ENCODE measurements at places on chromosomes 13 and 19. TPM values are rescaled to one million over a fixed set of nuclear protein-coding genes. Genes with fewer than 3 reads are reported as not detected.

APOC4 gene
- not detected for total RNA-seq

TMEM205 gene
- total RNA-seq = 145 TPM

FAM124A gene
- total RNA-seq = 14.1 TPM

SIGLEC5 gene
- 1.0 TPM for total RNA-seq

GPR183 gene
- 11.2 TPM for total RNA-seq

ZNF333 gene
- 35.3 TPM for total RNA-seq

ZSCAN4 gene
- not detected for total RNA-seq

ZNF844 gene
- total RNA-seq = 12.6 TPM

SLC10A2 gene
- total RNA-seq = not detected

EPS8L1 gene
- total RNA-seq = 1.2 TPM

LILRA6 gene
- 1.2 TPM for total RNA-seq

ELAVL3 gene
- not detected for total RNA-seq

- no peak for DNase-seq
These were observed 1423.8 kb upstream of the MIR17HG start for GRCh38 chr13:89923736-89924135.

- no peak for DNase-seq
These were observed 330.2 kb downstream of the KLF12 start for GRCh38 chr13:73803997-73804396.

- no peak for DNase-seq
These were observed 3.1 kb downstream of the NCAN start for GRCh38 chr19:19214892-19215291.

- no peak for DNase-seq
These were observed 39.1 kb downstream of the TEX26 start for GRCh38 chr13:30971575-30971974.

DNA sequence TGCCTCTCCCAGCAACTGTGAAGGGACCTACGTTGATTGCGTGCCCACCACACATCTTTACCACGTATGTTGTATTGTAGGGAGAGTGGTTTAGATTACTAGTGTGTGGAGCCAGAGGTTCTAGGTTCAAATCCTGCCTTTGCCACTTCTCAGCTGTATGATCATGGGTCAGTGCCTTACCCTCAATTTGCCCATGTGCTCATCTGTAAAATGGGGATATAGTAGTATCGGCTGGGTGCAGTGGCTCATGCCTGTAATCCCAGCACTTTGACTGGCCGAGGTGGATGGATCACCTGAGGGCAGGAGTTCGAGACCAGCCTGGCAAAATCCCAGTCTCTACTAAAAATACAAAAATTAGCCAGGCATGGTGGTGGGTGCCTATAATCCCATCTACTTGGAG is 578 bp upstream of the LGALS4 start:
- no peak for DNase-seq

DNA sequence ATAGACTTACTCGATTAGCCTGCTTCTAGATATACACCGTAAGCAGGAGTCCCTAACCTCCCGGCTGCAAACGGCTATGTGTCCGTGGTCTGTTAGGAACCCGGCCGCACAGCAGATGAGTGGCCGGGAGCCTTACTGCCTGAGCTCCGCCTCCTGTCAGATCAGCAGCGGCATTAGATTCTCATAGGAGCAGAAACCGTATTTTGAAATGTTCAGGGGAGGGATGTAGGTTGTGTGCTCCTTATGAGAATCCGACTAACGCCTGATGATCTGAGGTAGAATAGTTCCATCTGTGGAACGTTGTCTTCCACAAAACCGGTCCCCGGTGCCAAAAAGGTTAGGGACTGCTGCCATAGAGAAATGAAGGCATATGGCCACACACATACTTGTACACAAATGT is 1491.9 kb downstream of the SLITRK5 start:
- DNase-seq = no peak

GRCh38 chr13:35832551-35832950 is 298.6 kb downstream of the DCLK1 start:
- DNase-seq = no peak

DNA sequence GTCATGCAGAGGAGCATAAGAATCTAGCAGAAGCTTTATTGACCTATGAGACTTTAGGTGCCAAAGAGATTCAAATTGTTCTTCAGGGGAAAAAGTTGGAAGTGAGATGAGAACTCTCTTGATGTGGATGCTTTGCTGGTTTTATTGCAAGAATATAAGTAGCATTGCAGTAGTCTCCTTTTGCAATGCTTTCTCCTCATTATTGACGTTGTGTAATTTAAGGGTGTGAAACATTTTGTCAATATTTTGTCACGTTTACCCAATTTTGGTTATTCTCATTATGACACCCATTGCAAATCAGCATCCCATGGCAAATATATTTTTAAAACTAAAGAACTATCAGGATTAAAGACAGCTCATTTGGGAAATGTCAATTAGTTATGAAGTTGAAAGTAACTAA is 11.9 kb upstream of the LILRB5 start:
- DNase-seq = no peak

DNA sequence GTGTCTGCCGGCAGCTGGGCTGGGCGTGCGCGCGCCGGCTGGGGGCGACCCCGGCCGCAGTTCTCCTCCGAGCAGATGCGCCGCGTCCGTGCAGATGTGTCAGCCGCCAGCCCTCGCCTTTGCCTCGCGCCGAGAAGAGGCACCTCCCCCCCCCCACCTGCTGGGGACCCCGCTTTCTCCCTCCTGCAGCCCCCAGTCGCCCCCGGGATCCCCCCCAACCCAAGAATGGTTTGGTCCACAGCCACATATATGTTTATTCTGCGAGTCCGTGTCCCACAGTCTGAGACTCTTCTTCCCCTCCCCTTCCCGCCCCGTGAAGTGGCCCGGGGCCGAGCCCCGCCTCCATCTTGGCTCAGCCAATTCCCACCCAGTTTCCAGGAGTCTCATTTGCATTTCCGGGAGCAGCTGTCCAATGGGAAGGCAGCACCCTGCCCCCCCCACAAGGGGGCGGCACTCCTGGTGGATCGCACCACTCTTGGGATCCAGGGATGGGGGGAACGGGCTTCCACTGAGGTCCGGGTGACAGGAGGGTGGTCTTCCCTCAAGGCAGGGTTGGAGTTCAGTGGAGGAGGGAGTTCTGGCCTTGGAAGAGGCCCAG is 8.6 kb downstream of the ISOC2 start:
- peak; percentile 43 for DNase-seq

DNA sequence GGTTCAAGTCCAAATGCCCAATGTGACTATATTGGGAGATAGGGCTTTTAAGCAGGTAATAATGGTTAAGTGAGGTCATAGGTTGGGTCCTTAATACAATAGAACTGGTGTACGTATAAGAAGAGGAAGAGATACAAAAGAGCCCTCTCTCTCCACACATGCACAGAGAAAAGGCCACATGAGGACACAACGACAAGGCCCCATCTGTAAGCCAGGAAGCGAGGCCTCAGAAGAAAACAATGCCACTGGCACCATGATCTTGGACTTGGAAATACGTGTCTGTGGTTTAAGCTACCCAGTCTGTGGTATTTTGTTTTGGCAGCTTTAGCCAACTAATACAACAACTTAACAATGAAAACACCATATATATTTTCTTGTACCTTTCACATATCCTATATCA is 23.4 kb upstream of the RFC3 start:
- no peak for DNase-seq

DNA sequence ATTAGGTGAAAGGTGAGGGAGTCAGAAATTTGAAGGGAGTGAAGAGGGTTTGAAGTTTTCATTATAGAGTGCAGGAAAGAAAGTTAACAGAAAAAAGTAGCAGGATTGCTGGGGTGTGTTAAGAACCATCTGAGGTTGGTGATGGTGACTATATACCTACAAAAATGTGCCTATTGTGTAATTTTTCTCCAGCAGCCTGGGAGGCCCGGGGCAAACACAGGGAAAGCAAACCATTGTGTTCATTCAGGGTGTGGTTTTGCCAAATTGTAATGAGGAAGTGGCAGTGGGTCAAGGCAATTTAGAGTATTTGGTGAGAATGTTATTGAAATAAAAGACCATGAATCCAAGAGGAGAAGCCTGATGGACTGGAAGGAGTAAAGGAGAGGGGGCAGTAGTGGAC is 8.2 kb upstream of the SUCLA2 start:
- DNase-seq = no peak

- DNase-seq = peak; percentile 50
These were observed 6.4 kb downstream of the KLF16 start for GRCh38 chr19:1856698-1857603.

DNA sequence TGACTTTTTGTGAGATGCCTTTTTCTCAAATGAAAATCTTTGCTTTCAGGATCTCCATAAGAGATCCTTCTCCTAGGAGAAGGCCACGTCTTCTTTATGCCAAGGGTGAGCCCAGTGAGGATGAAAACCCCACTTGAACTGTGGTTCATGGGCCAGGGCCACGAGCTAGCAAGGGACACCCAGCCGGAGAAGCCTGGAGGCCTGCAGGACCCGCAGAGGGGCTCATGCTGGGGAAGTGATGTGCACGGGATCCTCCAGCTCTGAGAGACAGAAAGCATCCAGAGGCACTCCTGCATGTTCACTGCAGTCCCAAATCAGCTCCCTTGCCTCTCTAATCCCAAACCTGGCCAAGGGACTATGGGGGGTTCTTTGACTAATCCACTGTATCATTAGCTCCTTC is 168.9 kb downstream of the UQCRFS1 start:
- no peak for DNase-seq

DNA sequence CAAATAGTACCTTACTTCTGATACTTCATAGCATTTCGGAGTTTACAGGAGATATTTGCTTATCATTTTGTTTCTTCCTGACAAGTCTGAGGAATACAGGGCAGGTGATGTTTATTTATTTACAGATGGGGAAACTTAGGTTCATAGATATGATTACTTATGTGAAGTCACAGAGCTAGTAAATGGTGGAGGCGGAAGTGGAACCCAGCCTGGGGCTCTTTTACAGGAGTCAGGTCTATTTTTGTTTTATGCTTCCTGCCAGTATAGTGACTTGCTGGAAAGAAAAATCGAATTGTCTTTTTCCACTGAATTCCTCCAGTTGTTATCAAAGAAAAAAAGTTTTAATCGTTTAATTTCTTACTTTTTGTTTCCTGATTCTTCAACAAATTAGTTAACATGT is 66.5 kb downstream of the DGKH start:
- no peak for DNase-seq

- no peak for DNase-seq
These were observed 1.7 kb downstream of the IL4I1 start for GRCh38 chr19:49894879-49895565.

GRCh38 chr13:92745258-92745657 is 481.3 kb upstream of the GPC6 start:
- DNase-seq = no peak

GRCh38 chr13:100347968-100348367 is 240.6 kb downstream of the GGACT start:
- DNase-seq = no peak

- no peak for DNase-seq
These were observed 229 bp downstream of the BORCS8 start for GRCh38 chr19:19191768-19192077.

DNA sequence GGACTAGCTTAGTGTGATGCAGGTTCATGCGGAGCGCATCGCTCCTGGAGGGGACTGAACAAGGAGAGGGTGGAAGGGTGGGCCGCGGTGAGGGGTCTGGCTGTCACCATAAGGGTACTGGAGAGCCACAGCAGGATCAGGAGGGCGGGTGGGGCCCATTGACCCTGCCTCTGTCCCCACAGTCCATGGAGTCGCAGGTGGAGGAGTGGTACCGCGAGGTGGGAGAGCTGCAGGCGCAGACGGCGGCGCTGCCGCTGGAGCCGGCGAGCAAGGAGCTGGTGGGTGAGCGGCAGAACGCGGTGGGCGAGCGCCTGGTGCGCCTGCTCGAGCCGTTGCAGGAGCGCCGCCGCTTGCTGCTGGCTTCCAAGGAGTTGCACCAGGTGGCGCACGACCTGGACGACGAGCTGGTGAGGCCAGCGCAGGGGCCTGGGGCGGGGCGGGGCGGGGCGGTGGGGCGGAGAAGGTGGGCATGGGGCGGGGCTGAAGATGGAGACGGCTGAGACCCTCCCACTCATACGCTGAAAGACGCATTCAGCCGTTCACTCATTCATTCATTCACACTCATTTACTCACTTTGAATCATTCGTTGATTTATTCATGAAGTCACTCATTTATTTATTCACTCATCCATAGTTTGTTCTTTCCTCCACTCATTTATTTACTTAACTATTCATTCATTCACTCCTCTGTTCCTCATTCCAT is 27.5 kb upstream of the SHKBP1 start:
- DNase-seq = no peak

- no peak for DNase-seq
These were observed 30.7 kb downstream of the ERICH6B start for GRCh38 chr13:45584816-45585215.

GRCh38 chr19:13082192-13083007 is 20.3 kb downstream of the LYL1 start:
- peak; percentile 46 for DNase-seq

DNA sequence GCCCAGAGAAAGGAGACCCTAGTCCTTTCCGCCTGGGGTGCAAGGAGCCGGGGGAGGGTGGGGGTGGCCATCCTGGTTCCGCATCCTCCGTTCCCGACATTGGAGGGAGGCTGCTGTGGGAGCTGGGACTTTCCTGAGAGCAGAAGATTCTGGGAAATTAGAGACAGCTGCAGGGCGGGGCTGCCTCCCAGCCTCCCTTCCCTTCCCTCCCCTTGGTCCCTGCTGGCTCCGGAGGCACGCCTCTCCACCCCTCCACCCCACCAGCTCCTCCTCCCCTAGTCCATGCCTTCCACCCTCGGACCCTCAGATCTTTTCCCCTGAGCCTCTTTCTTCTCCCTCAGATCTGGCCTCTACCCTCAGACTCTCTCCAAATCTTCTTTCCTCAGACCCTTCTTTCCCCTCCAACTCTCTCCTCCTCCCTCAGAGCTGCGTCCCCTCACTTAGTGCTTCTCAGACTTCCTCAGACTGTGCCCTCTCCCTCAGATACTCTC is 3.1 kb upstream of the BCL3 start:
- DNase-seq = peak; percentile 55

GRCh38 chr13:83232626-83233025 is 649.6 kb downstream of the SLITRK1 start:
- no peak for DNase-seq

DNA sequence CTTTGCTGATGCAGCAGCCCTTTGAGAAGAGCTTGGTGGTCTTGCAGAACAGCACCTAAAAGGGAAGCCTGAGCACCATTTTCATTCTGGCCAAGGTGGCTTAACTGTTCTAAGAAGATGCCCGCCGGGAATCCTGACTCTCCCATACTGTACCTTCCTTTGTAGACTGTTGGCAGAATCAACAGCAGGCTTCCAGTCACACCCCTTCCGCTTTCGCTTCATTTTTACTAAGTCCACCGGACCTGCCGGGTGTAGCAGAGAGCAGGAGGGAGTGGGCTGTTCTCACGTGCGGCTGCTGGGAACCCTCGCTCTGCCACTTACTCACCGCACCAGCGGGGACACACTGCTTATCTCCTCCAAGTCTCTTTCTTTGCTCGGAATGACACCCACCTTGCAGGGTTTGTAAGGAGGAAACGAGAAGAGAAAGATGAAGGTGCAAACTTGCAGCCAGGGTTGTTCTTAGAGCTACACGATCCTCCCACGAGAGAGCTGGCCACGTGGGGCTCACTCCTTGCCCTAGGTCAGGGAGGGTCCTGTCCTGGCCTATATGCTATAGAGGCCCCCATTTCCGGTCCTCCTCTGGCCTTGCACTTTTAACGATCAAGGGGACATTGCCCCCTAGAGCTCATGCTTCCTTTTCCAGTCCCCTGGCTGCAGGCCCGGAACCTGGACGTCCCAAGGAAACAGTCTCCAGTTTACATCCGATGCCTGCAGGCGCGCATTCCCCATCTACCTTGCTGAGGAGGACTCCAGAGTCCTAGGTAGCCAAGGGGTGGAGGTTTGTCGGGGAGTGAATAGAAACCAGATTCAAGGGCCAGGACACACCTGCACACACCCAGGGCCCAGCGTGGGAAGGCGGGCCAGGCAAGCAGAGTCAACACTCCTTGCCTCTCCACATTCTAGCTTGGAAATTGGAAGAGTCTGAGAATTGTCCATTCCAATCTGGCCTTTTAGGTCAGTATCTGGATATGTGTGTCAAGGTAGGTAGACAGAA is 453.6 kb downstream of the IRS2 start:
- no peak for DNase-seq
